ENCODE measurements at places on chromosomes 7 and 10.

DNA sequence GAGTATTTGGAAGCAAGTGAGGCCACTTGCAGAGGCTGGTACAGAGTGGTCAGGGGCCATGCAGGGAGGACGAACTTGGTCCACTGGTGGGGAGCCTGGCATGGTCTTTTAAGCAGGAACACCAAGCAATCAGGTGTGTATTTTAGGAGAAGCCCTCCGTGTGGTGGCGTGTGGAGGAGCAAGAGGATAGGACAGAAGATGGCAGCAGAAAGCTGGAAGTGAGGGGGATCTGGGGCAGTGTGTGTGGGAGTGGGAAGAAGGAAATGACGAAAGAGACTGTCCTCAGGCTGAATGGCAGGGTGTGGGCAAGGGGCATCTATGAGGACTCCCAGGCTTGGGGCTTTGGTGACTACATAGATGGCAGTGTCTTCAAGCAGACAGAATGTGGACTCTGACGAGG is 51.2 kb downstream of the TEX36 start:
- DNase-seq, result no peak

DNA sequence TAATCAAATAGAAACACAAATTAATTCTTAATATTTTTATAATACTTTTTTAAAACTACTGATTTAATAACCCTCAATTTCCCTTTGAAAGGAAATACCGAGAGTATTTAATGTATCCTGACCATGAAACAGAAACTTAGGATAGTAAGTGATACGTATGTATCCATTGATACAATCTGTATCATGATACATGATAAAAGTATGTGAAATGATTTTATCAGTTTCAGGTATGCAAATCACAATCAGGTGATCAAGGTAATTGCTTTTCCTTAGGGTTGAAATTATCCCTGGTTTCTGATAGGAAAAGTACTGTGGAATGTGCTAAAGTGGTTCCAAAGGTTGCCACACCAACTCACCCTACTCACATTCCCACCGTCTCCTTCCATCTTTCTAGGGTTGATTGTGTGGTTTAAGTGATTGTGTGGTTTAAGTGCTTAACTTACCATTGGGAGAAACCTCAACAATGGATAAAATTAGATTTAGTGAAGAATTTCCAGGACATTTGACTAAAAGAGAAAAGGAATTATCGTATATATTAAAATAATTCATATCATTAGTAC is 138.3 kb downstream of the LRRN3 start:
- DNase-seq, result no peak

DNA sequence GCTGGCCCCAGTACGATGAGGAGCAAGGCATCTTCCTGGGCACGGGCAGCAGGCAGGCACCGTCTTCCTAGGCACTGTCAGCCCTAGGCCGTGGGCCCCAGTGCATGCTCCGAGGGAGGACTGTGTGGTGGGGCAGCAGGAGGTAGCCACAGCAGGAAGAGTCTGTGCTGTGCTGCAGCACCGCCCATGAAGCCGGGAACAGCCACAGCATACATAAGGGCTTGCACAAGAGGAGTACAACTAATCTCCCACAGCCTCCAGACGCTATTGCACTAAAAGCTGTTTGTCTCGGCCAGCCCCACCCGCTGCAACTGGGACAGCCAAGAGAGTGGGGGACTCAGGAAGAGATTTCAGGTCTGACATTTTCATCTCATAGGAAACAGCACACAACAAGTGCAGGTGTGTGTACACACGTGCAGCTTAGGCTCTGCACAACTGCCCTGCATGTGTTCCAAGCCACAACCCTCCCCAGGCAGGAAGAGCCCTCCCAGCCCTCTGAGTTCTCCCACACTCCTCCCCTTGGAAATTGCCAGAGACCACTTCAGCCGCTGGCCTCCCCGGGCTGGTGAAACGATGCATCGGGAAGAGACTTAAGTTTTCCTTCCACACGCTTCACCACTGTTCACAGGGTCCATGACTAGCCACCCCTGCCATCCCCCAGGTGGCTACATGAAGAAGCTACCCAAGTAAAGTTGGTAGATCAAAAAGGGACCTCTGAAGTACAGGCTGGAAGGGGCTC is 88.1 kb upstream of the DDC start:
- peak; percentile 19 for DNase-seq

DNA sequence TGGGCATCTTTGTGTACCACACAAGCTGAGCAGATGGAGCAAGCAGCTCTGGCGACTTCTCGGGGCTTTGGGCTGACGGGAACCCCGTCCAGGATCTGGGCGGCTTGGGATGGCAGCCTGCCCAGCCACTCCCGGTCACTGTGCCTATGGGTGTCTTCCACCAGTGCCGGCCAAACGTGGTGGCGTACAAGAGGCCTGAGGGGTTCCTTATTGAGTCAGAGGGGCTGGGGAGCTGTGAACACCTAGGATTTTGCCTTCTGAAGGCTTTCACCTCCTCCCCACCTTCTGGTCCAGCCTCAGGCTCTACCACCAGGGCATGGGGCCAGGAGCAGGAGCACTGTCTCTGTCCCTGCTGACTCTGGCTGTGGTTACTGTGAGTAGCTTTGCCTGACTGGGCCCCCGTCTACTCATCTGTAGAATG is 71.8 kb upstream of the PPIF start:
- DNase-seq, result no peak

GRCh38 chr10:43671659-43672531 is 23.2 kb upstream of the ZNF32 start:
- peak; percentile 39 for DNase-seq

GRCh38 chr7:29588900-29589696 is 25.5 kb downstream of the PRR15 start:
- peak; percentile 65 for DNase-seq

- DNase-seq, result no peak
These were observed 336.4 kb upstream of the TMEM229A start for GRCh38 chr7:124369310-124369709.

DNA sequence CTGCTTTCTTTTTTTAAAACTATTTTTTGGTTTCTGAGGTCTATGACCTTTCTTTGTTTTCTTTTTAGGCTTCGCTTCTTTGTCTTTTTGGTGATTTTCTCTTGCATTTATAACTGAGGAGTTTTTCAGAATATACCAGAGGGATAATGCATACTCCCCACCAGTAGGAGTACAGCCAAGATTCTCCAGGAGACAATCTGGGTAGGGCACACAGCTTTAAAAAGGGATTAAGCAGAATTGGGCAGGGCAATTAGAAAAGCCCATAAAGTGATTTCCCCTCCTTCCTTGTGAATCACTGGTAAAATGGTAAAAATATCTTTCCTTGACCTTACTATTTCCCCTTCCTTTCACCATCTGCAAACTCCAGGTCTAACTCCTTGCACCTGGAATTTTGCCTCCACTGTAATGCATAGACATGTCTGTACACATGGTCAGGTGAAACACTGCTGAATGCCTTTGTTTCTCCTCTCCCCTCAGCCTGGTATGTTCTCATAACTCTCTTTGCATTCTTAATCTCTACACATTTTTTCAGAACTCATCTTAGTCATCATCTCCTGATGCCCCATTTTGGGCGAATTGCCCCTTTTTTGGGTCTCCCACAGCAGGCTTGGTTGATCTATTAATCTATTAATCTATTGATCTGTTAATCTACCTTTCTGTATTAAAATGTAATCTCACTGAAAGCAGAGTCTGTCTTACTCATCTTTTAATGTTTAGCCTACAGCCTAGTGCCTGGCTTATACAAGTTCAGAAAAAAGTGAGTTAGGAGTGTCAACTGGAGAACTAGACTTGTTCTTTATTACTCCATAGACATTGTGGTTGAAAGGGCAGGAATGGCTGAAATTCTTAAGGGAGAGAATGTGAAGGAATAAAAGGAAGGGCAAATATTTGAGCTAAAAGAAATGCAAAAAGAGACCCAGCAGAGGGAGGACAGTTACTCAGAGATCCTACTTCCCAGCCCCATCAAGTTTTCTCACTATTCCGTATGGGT is 64.6 kb downstream of the MDFIC start:
- no peak for DNase-seq

DNA sequence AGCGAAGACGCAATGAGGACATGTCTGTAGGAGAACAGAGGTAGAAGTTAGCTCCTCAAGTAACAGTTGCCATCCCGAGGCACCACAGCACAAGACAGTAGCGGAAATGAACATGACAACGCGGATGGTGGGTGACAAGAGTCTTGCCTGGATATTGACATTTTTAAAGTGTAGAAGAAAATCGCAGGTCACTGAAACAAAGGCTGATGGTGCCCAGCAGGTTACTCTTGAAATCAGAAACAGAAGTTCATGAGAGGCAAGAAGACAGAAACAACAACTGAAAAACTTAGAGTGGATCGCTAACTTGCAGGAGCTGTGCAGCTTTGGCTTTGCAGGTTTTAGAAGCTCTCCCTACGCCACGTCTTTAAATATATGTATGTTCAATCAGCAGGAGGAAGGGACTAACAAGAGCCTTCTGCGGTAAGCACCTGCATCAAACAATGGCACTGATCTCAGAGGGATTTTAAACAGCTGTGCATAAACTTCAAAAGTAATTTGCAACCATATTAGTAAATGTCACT is 1.8 kb downstream of the PRKCQ start:
- DNase-seq, result peak; percentile 71

GRCh38 chr10:46091828-46092523 is 45.9 kb upstream of the MSMB start:
- no peak for DNase-seq

DNA sequence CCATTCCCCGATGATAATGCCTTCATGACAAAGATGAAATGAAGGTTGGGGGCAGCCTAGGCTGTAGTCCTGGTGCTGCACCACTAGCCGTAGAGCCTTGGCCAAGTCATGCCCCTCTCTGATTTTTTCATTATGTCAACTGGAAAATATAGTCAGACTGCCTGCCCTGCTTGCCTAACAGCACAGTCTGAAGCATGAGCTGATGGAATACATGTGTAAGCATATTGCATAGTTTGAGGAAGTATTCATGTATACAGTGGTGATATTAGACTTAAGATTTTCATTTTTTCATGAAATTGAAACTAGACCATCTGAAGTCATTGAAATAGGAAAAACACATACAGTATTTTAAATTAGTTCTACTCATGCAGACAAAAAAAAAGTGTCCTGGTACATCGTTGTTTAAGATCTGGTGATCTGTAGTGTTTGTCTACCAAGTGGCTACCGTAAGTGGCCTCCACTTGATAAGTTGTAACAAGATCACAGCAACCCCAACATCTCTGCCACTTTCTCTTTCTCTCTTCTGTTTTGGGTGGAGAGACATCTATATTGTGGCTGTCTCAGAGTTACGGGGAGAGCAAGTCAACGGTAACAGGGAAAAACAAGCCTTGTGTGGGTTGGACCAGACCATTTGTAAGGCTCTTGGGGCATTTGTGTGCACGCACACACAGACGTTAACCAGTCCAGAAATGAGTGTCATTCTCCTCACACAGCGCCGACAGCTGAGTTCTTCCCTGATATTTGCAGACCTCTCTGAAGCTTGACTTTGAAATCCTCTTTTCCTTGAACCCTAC is 716.6 kb upstream of the GALNT17 start:
- DNase-seq, result no peak

GRCh38 chr10:79392506-79393176 is 45.4 kb downstream of the PPIF start:
- DNase-seq, result no peak
